Activated CD8-positive, alpha-beta memory T cell treated with anti-CD3 and anti-CD28 coated beads for 36 hours (primary cell): ENCODE measurements at places on chromosomes 1 and 21. TPM values are rescaled to one million over a fixed set of nuclear protein-coding genes. Genes with fewer than 3 reads are reported as not detected.

Gene MYOG
- total RNA-seq, result not detected

Gene RIMS3
- 1.2 TPM for total RNA-seq

Gene MAGOH
- total RNA-seq, result 113 TPM

Gene CHIA
- not detected for total RNA-seq

Gene SPRR1B
- total RNA-seq, result not detected

Gene KLF17
- total RNA-seq, result not detected

Gene DEPDC1
- 13.0 TPM for total RNA-seq

Gene GBP7
- total RNA-seq, result 0.08 TPM

Gene PCAT6
- total RNA-seq, result 0.73 TPM

Gene LCE6A
- total RNA-seq, result not detected

Gene SLC25A44
- total RNA-seq, result 31.0 TPM

Gene PRKCZ
- total RNA-seq, result 12.6 TPM

Gene ZNF593OS
- total RNA-seq, result not detected

Gene S100A7
- not detected for total RNA-seq

Gene DCAF6
- 23.5 TPM for total RNA-seq

Gene SPATA21
- not detected for total RNA-seq

Gene SMPDL3B
- 0.63 TPM for total RNA-seq
